ENCODE measurements at places on chromosomes 3 and 15.

GRCh38 chr3:46750555-46751038, 32.9 kb upstream of the PRSS50 start:
- DNase-seq = no peak

- DNase-seq = no peak
Observed at GRCh38 chr3:46759239-46760167, 41.8 kb upstream of the PRSS50 start.

- DNase-seq = no peak
Observed at GRCh38 chr3:117126946-117127546, 417.5 kb downstream of the TUSC7 start.

DNA sequence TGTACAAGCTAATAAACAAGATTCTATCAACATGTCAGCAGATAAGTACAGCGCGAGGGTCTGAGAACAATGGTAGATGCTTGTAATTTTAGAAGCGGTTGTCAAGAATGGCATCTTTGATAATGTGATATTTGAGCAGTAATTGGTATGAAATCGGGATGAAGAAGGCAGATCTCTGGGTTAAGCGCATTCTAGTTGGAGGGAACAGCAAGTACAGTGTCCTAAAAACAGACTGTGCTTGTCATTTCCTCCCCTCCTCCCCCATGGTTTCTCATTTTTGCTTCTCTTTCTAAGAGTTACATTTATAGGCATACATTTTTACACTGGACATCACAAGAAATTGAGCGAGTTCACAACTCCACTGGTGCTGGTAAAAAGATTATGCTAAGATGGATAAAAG, 23.3 kb downstream of the TGFBR2 start:
- DNase-seq = no peak

- no peak for DNase-seq
Observed at GRCh38 chr15:48946074-48946839, 17.5 kb downstream of the SHC4 start.

DNA sequence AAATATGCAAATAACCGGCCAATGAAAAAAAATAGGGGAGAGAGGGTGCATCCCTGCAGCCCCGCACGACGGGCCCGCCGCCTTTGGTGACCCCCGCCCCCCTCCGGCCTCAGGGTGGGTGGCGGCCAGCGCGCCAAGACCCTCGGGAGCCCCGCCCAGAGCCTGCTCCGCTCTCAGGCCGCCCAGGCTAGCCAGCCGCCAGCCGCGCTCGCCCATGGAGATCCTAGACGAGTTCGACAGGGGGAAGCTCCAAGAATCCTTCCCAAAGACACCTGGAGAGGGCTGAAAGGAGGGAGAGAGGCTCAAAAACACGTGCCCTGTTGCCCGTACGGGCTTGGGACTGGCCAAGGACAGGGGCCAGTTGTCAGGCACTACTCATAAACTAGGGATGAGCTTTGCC, 434.0 kb downstream of the NR2F2 start:
- no peak for DNase-seq

DNA sequence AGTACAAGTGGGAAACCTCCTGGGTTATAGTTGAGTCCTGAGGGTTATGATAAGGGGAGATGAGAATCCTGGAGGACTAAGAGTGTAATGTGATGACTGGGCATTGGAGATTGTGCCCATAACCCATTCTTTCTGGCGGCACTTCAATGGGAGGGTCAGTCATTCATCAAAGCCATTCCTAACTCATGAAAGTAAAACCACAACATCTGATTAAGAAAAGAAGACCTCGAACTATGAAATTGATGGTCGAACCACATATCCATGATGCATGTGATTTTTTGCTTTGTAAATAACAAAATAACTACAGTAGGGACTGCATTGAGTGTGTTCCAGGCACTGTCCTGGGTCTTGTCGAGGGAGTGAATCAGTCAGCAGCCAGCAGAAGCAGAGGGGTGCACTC, 215.1 kb downstream of the SHQ1 start:
- DNase-seq = no peak

GRCh38 chr15:73196113-73196512, 143.8 kb downstream of the NEO1 start:
- no peak for DNase-seq

DNA sequence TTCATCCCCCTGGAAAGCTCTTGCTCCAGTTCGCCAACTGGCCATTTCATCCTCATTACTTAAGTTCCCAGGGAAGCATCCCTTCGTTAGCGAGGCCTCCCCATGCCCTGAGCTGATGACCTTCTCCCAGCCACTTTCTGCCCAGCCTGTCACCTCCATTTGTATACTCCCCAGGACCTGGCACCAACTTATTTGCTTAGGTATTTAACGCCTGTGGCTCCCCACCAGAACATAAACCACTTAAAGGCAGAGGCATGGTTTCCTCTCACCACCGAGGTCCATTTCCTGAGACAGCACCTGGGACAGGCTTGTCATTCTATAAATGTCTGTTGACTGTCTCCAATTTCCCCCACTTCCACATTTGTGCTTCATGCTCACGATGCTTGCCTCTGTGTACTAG, 189.0 kb downstream of the ZNF621 start:
- no peak for DNase-seq

DNA sequence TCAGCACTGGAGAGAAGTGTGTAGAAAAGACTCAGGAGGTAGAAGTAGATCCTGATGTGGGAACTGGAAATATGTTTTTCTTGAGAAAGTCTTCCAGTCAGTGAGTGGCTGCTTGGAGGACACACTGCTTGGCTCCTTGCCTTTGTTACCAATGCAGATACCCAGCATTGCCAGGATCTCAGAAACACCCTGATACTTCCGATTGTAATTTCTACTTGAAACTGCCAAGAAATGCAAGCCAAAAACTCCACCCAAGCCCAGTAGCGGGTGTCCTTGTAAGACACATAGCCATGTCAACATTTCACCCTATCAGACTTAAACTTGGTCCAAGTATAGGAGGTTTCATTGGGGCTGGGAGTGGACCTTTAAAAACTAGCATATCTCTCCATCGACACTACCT, 141.8 kb downstream of the ALDH1A2 start:
- no peak for DNase-seq

GRCh38 chr3:5388091-5388490, 200.6 kb downstream of the EDEM1 start:
- DNase-seq = no peak

- DNase-seq = no peak
Observed at GRCh38 chr3:111584744-111585143, 10.4 kb downstream of the ZBED2 start.

- DNase-seq = peak; percentile 63
Observed at GRCh38 chr3:62873761-62874710, 1.2 kb downstream of the CADPS start.

- DNase-seq = no peak
Observed at GRCh38 chr3:183697123-183697609, 431 bp upstream of the YEATS2 start.

DNA sequence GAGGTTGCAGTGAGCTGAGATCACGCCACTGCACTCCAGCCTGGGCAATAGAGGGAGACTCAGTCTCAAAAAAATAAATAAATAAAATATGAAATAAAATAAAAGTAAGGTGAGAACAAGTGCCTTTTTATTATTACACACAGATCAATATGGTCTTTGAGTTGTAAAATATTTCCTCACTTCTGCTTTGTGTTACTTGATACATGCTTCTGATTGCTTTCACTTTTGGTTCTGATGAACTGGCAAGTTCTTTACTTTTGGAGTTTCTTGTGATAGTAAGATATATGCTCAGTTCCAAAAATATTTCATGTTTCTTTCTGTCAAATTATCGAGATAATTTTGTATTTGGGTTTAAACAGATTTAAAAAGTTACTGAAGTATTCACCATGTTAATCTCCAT, 16.6 kb upstream of the GYG1 start:
- DNase-seq = no peak

- no peak for DNase-seq
Observed at GRCh38 chr3:122092460-122093165, 37.5 kb downstream of the CD86 start.

DNA sequence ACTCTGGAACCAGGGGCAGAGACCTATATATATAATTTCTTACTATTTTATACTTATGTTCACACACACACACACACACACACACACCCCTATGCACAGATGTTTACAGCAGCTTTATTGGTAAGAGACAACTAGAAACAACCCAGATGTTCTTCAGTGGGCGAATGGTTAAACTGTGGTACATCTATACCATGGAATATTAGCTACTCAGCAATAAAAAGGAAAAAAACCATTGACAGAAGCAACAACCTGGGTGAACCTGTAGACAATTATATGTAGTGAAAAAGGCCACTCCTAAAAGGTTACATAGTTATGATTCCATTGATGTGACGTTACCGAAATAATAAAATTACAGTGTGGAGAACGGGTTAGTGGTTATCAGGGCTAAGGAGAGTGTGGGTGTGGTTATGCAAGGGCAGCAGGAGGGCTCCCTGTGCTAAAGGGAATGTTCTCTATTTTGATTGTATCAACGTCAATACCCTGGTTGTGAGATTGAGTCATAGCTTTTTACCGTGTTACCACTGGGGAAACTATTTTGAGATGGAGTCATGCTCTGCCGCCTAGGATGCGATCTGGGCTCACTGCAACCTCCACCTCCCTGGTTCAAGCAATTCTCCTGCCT, 85.5 kb downstream of the FLNB start:
- DNase-seq = no peak

GRCh38 chr3:150059241-150059640, 88.5 kb upstream of the PFN2 start:
- no peak for DNase-seq

GRCh38 chr3:19250959-19251610, 102.8 kb downstream of the KCNH8 start:
- DNase-seq = no peak

- DNase-seq = no peak
Observed at GRCh38 chr3:78941587-78941986, 826.2 kb downstream of the ROBO1 start.

GRCh38 chr15:34719695-34720094, 35.1 kb downstream of the GJD2 start:
- DNase-seq = no peak

- no peak for DNase-seq
Observed at GRCh38 chr3:158479051-158479450, 91.9 kb upstream of the MLF1 start.

DNA sequence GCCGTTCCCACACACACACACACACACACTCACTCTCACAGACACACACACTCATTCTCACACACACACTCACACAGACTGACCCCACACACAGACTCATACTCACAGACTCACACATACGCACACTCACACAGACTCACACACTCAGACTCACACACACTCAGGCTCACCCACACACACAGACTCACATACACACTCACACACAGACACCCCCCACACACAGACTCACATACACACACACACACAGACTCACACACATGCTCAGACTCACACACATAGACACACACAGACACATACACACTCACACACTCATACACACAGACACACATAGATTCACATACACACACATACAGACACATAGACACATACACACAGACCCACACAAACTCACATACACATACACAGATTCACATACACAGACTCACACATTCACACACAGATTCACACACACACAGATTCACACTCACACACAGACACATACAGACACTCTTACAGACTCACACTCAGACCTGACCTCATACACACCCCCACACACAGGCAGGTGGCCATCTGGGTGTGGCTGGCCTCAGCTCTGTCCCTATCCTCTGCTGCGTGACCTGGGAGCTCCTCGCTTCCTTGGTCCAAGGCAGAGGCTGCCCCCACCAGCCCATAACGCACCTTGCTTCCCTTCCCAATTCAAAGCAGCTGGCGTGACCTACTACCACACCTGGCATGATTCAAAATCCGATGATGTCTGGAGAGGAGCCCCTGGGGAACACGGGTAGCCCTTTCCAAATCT, 1.9 kb downstream of the C3orf22 start:
- DNase-seq = no peak

GRCh38 chr15:53126144-53126543, 336.0 kb upstream of the ONECUT1 start:
- DNase-seq = no peak

- DNase-seq = no peak
Observed at GRCh38 chr15:24756101-24756500, 80.5 kb downstream of the NPAP1 start.

DNA sequence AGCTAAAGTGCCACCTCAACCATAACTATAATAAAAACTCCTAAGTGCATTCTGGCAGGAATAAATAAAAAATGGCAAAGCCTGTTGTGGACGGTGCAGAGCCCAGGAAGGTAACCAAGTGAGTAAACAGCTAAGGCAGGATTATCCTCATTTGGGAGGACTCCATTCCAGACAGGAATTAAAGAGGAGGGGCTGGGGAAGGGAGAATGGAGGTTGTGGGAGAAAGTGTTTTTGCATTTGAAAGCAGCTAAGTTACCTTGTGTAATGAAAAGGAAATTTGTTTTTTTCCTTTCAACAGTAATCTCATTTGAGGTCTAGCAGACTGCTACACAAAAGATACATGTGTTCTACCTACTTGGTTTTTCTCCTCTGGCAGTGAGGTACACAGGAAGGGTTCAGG, 248.5 kb downstream of the TIGIT start:
- no peak for DNase-seq

All from NCI-H187 (cell line).